ENCODE measurements at places on chromosomes 7 and 10.

DNA sequence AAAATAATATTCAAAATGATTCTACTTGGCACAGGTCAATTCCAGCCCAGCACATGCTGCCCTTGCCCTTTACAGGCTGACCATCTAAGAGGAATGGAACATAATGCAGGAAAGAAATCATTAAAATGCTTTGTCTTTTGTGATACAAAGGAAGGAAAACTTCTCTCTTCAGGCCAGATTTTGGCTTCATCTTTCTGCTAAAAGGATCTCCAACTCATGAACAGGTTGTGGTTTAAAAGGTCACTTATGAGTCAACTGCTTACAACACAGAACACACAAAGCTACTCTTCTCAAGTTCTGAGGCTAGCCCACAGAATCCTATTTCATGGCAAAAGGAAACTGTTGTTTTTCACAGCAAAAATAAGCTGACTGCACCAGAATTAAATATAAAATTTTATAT, 197.1 kb downstream of the DOCK4 start:
- DNase-seq = peak; percentile 83

- no peak for DNase-seq
Measured at GRCh38 chr7:139543801-139544603, 20.5 kb downstream of the CLEC2L start.

DNA sequence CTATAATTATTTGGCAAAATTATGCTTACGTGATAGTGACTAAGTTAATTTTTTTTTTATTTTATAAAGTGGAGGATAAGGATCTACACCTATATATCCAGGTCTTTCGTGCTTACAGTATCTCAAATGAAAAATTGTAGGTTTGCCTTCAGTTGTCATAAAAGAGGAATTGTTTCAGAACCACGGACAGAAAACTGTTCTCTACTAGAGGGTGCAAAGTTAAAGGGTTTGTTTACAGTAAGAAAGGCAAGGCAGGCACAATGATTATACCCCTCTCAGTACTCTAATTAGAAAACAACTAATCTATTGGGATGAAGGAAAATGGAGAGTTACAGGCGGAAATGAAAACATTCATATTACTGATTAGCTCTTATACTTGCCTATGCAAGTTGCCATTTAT, 1.5 kb downstream of the PCLO start:
- no peak for DNase-seq

DNA sequence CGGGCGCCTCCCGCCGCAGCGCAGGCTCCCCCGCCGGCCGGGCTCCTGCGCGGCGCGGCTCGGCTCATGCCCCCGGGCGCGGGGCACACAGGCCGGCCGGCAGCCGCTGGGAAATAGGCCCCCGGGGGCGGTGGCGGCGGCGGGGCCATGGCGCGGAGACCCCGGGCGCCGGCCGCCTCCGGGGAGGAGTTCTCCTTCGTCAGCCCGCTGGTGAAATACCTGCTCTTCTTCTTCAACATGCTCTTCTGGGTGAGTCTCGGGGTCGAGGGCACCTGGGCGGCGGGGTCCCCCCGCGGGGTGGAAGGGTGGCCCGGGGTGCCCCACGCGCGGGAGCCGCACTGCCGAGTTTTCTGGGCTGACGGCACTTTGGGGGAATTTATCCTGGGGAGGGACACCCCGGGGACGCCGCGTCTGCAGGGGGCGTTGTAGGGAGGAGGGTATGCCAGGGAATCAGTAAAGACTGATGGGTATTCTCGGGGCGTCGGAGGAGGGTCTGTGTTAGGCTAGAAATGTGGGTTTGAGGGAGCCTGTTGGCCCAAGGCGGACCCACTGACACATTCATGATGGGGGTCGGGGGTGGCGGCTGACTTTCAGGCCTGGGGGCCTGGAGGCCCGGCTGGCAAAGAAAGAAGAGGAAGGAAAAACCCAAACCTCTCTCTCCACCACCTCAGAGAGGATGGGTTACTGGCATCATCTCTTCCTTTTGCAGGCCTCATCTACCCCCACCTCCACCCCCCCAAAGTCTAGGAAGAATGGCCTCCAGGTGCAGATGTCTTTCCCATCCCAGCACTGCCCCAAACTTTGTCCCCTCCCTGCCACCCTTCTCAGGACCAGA, 544 bp downstream of the TSPAN33 start:
- no peak for DNase-seq

- no peak for DNase-seq
Measured at GRCh38 chr10:47418966-47419365, 34.9 kb upstream of the ZNF488 start.

GRCh38 chr10:126045861-126046260, 149.5 kb downstream of the FANK1 start:
- no peak for DNase-seq

- no peak for DNase-seq
Measured at GRCh38 chr7:140587243-140587642, 53.4 kb downstream of the DENND2A start.

GRCh38 chr10:16893664-16894063, 76.4 kb upstream of the RSU1 start:
- no peak for DNase-seq

GRCh38 chr7:13839063-13839462, 150.4 kb downstream of the ETV1 start:
- no peak for DNase-seq
